ENCODE measurements at places on chromosomes 7 and 10. TPM values are rescaled to one million over a fixed set of nuclear protein-coding genes. Genes with fewer than 3 reads are reported as not detected.

The CYP3A4 gene
- not detected for total RNA-seq

The IDI2 gene
- total RNA-seq, result not detected

The MACC1 gene
- 0.26 TPM for total RNA-seq

The SFMBT2 gene
- total RNA-seq, result 70.4 TPM

The ZNF425 gene
- total RNA-seq, result 1.2 TPM

The AKR1C3 gene
- 140 TPM for total RNA-seq

The PDE6C gene
- total RNA-seq, result not detected

The ZPBP gene
- not detected for total RNA-seq

The ANKRD30A gene
- total RNA-seq, result not detected

Measured in natural killer cell (primary cell).